Activated CD8-positive, alpha-beta memory T cell treated with anti-CD3 and anti-CD28 coated beads for 4 hours (primary cell): ENCODE measurements at places on chromosomes 5 and 9.
A peak's percentile ranks its signal among the peaks of the same experiment; 100 is the strongest.

GRCh38 chr9:131657456-131657855 lies 82.4 kb downstream of the RAPGEF1 start:
- DNase-seq = no peak

GRCh38 chr5:148208226-148208625 lies 5.4 kb downstream of the SPINK6 start:
- DNase-seq = no peak

DNA sequence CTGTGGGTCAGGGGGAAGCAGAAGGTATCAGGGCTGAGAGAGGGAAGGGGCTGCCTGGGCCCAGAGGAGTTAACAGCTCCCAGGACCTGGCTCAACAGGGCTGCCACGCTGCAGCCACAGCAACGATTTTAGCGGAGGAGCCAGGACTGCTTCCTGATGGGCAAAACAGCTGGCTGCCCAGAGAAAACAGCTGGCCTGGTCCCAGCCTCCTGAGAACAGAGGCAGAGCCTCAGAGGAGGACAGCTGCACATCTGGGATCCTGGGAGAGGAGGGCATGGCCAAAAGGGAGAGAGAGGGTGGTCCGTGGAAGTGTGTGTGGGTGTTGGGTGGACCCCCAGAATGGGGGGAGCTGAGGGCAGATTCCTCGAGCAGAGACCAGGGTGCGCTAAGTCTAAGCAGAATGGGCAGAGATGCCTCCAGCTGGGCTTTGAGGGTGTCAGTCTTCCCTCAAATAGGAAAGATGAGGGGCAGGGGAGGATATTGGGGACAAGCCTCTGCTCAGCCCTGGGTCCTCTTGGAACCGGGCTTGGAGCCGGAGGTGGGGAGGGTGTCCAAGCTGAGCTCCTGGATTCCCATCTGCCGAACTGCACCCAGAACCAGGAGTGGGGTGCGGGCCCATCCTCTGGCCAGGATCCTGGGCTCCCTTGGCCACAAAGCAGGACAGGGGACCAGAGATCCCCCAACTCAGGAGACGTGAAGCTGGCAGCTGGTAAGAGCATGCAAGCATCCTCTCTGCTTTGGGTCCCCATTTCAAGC lies 9.1 kb upstream of the CERCAM start:
- no peak for DNase-seq

DNA sequence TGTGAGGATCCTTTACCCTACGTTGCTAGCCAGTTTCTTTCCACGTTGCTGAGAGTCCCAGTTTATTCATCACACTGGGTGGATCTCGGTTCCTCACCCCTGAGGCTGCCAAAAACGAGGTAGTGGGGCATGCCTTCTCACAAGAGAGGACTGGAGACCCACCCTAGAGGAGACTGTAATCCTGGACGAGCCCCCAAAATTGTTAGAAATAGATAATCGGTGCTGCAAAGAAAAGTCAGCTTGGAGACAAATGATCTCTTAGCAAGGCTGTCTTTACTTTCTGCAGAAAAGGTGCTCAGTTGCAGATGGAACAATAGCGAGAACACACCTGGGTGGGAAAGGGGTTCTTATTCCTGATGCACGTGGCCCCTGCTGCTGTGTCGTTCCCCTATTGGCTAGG lies 101.8 kb downstream of the TMEM167A start:
- no peak for DNase-seq

DNA sequence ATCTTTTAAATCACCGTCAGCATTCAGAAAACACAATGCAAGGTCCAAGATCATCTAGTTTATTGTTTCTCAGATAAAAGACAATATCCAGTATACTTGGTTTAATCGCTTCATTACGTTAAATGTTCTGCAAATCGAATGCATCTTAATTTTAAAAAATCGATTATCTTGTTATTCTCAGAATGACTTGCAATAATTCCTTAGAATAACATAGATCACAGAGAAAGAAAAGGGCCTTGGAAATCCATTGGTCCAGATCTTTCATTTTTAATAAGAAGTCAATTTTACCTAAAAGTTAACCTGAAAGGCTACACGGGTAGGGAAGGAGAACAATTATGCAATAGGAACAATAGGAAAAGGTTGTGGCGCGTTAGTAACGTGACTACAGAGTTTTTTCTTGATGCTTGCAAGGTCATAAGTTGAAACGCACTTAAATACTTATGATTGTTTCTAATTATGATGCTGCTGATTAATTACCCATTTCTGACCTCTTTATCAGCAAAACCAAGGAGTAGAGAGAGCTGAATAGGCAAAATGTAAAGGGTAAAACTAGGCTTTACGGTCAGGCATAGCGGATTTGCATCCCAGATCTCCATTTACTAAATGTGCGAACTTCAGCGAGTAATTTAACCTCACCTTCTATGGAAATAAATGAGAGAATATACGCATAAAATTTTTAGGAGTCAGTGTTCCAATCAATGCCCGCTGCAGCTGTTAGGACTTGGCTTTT lies 769 bp upstream of the LYRM7 start:
- no peak for DNase-seq

- DNase-seq = no peak
These were observed 1.2 kb downstream of the CDC14B start for GRCh38 chr9:96618209-96619123.

- DNase-seq = no peak
These were observed 7.4 kb downstream of the C5orf46 start for GRCh38 chr5:147898875-147899401.

DNA sequence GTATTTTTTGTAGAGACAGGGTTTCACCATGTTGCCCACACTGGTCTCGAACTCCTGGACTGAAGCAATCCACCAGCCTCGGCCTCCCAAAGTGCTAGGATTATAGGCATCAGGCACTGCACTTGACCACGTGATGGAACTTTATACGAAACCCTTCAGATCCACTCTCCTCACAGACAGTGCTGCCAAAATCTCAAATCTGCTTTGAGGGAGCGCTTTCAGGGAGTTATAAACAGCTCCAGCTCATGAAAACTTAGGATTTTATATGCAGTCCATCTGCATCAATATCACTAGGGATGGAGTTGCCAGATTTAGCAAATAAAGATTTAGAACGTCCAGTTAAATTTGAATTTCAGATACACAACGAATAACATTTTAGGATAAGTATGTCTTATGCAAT lies 25.0 kb upstream of the MYO10 start:
- DNase-seq = no peak

DNA sequence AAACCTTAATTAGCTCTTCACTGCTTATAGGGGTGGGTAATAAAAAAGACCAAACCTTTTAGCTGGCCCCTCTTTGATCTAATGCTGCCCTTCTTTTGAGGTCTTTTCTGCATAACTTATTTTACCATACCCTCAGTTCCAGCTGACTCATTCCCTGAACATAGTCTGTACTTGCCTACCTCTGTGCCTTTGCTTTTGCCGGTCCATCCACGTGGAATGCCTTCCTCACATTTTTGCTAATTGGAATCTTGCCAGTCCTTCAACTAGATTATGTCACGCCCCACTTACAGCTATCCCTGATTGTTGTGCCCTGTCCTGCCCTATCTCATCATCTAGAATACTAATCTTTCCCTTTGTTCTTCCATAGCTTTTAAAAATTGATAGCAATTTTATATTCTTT lies 44.2 kb downstream of the FAF2 start:
- DNase-seq = no peak

GRCh38 chr5:155080721-155081120 lies 67.2 kb downstream of the KIF4B start:
- no peak for DNase-seq

GRCh38 chr5:15338546-15338945 lies 161.4 kb upstream of the FBXL7 start:
- DNase-seq = no peak

- no peak for DNase-seq
These were observed 6.6 kb upstream of the WWC1 start for GRCh38 chr5:168284809-168285208.

- no peak for DNase-seq
These were observed 50.4 kb upstream of the ASS1 start for GRCh38 chr9:130394320-130394719.

- DNase-seq = no peak
These were observed 145.5 kb downstream of the DCP2 start for GRCh38 chr5:113122053-113122452.

DNA sequence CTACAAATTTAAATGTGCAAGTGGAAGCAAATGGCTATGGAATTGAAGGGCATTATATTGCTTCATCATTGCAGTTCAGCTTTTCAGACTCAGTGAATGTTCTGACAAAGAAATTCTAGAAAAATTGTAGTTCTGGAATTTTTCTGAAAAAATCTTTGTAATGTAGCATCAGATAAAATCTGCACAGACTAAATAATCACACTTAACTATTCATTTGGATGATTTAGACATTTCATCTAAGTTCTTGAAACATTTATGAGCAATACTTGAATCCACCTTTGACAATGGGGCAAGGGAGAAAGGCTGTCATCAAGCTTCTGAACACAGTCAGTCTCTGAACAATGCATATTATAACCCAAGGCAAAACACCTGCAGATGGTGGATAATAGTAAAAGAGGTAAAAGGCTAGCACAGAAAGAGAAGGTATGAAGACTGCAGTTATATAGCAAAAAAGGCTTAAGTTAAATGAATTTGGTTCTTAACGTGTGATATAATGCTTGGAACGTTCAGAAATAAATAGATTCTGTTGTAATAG lies 1352.0 kb upstream of the NUDT12 start:
- no peak for DNase-seq

GRCh38 chr5:174409070-174409469 lies 315.3 kb upstream of the MSX2 start:
- DNase-seq = no peak

DNA sequence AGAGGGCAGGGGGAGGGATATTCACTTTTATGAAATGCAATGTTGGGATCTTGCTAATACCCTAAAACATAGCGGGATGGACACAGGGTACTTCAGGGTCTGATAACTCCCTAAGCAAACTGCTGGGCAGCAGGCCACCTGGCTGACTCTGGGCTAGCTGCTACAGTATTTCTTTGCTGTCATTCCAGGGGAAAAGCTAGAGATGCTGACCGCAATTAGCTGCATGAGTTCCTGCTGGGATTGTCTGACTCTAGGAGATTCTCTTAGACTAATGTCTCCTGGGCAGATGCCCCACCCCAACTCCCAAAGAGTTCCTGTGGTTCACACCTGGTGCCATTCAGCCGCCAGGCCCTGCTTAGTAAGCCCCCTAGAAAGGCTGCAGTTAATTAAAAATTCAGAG lies 69.9 kb downstream of the PSAT1 start:
- no peak for DNase-seq

DNA sequence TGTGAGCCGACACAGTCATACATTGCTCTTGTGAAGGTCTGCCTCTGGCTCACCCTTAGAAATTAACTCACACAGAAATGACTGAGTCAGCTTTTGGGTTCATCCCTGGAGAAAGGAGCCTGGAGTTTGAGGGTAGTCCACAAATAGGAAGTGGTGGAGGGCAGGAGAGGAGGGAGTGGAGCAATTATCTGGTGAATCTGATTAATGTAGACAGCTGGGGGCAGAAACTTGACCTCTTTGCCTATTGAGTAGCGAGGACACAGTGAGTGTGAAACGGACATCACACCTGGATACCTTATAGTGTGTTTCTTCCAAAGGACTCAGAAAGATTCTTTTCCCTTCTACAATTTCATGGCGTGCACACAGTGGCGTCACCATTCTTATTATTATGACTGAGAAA lies 48.5 kb upstream of the MSX2 start:
- DNase-seq = no peak

- peak; percentile 69 for DNase-seq
These were observed 15.8 kb upstream of the RAPGEF1 start for GRCh38 chr9:131755541-131756198.

DNA sequence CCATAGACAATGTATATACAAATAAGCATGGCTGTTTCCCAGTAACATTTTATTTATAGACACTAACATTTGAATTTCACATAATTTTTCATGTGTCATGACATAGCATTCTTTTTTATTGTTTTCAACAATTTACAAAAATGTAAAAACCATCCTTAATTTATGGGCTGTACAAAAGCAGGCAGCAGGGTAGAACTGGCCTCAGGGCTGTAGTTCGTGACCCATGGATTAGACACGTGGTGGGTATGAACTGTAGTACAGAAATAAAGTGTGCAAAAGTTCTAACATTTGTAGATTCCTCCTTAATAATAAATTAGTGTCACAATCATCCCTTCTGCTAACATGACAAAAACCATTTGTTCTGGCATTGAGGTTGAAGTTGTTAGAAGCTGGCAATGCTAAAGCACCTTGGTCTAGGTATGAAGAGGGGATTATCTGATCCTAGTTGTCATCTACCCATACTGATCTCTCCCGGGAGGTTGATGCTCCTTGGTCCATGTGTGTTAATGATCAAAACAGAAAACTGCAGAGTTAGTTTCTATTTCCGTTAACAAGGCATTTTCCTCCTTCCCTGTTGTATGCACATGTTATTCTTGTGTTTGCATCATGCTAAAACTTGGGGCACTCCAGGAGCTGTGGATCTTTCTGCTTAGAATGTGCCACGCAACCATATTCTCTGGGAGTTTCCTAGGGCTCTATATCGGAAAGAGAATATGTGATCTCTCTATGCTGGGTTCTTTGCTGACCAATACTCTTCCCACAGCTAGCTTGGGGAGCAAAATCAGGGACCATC lies 917.6 kb downstream of the TLE1 start:
- no peak for DNase-seq

DNA sequence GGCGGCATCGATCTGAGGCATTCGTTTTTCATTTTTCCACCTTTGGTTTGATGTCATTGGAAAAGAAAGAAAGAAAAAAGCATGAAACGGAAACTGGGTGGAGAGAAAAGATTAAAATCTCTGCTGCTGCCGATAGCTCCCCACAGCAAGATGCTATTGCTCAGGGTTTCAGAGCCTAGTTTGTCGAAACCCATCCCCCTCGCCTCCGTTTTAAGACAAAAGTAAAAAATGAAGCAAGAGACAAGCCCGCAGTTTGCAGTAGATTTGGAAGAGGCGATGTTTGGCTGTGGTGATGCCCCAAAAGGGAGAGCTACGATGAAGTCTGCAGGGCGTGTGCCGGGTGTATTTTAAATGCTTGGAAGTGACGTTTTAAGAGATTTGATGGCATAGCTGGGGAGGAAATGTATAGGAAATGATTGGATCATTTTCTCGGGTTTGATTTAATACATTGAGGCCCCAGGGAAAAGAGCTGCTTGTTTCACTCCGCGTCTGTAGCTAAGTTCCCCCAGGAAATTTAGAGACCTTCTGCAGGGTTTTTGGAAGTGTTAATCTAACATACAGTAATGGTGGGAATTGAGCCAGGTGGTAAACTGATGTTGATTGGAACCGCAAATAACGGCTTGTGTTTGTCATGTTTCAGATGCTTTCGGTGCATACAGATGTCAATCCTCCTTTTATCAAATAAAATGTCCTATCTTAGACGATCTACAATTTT lies 909 bp downstream of the NDFIP1 start:
- DNase-seq = no peak

- no peak for DNase-seq
These were observed 95.7 kb upstream of the SMIM23 start for GRCh38 chr5:171689853-171690417.

DNA sequence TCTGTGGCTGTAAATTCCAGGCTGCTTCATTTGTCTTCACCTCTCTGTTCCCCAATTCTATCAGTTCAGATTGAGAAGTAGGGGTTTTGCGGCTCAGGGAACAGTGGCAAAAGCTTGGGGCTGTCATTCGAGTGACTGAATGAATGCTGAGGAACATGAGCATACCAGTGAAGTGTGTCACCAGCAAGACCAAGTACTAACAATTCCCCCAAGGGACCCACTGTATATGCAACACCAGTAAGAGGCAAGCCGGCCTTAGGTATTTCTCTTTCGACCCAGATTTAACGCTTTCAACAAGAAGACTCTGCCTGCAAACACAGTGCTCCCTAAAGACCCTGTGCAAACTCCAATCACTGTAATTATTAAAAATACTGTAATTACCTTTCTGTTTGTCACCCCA lies 25.8 kb downstream of the KLHL3 start:
- no peak for DNase-seq

GRCh38 chr5:177982072-177982727 lies 13.8 kb downstream of the PROP1 start:
- DNase-seq = no peak
